ENCODE measurements at places on chromosomes 1 and 21.
A peak's percentile ranks its signal among the peaks of the same experiment; 100 is the strongest.

GRCh38 chr1:24878045-24878444, 52.0 kb downstream of the RUNX3 start:
- DNase-seq = no peak

- DNase-seq = no peak
Observed at GRCh38 chr1:18820791-18821641, 38.4 kb downstream of the TAS1R2 start.

DNA sequence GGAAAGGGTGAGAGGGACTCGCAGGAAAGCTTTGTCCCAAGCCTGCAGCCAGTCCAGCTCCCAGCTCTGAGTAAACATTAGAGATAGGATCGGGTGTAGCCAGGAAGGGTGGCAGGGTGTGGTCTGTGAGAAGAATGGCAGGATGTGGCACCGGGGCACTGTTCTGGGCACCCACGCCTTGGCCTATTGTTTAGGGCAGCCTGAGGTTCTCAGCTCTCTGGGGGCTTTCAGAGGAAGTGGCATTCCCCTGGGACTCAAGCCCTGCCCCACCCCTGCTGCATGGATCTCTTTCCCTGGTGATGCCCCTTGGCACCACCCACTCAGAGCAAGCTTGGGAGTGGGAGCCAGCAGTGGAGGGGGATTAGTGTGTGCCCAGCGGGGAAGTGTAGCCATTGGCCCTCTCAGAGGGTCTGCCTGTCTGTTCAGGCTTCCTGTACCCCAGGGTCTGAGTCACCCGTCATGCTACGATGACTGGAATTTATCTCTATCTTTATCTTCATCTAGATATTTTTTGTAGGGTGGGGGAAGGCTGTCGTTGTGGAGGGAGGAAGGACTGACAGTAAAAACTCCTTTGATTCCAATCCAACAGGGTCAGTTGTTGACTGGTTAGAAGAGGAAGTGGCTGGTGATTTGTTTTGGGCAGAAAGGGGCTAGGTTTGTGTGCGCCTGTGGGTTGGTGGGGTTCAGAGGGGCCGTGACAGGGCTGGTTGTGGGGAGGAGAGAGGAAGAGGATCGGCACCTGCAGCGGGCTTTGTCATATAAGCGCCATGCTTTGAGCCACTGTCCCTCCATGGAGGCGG, 31.6 kb downstream of the SOX13 start:
- no peak for DNase-seq

DNA sequence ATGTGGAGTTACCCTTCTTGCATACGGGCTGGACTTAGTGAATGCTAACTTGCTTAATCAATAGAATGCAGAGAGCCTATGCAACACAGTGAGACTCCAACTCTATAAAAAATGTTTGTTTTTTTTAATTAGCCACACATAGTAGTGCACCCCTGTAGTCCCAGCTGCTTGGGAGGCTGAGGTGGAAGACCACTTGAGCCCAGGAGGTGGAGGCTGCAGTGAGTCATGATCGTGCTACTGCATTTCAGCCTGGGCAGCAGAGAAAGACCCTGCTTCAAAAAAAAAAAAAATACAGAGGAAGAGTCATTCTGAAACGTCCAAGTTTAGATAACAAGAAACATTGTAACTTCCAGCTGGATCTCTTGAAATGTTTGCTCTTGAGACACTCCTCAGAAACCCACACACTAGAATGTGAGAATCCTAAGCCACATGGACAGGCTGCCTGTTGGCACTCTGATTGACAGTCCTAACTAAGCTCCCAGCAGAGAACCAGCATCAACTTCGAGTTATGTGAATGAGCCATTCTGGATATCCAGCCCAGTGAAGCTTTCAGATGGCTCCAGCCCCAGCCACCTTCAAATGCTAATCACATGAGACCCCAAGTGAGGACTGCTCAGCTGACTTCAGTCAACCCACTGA, 20.0 kb upstream of the CAP1 start:
- DNase-seq = no peak

- peak; percentile 80 for DNase-seq
Observed at GRCh38 chr1:98323388-98323787, 338.1 kb upstream of the SNX7 start.
